ENCODE measurements at places on chromosomes 2 and 18.

DNA sequence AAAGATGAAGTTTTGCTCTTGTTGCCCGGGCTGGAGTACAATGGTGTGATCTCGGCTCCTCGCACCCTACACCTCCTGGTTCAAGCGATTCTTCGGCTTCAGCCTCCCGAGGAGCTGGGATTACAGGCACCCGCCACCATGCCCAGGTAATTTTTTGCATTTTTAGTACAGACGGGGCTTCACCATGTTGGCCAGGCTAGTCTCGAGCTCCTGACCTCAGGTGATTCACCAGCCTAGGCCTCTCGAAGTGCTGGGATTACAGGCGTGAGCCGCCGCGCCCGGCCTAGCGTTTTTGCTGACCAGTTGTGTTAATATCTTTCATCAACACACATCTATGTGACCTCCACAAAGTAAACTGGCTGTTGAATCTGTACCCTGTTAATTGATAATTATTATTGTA, 49.4 kb upstream of the KLHL14 start:
- H3K4me1 ChIP-seq, result no peaks in the 10 kb centered on the region
- no peak overlapping the region for H3K27ac ChIP-seq
- H3K36me3 ChIP-seq, result no peaks in the 10 kb centered on the region
- DNase-seq, result no peak
- no peaks in the 10 kb centered on the region for H3K27me3 ChIP-seq

DNA sequence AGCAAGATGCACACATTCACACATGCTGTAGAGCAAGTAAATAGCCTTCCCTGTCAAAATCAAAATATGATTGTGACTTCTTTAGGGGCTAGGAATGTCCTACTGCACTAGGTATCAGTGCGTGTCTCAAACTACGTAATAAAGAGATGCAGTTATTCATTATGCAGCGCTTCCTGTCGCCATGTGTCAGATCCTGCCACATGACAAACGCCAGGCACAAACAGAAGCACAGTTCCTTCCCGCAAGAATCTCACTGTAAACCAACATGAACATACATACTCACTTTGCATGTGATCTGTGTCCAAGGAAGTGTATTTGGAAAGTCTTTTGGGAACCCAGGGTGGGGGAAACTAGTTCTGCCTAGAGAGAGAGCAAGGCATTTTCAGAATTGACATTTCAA, 599.9 kb downstream of the RNF144A start:
- no peaks in the 10 kb centered on the region for H3K27me3 ChIP-seq
- no peak overlapping the region for H3K27ac ChIP-seq
- H3K36me3 ChIP-seq, result no peaks in the 10 kb centered on the region
- no peak overlapping the region for H3K4me3 ChIP-seq
- no peaks in the 10 kb centered on the region for H3K4me1 ChIP-seq

DNA sequence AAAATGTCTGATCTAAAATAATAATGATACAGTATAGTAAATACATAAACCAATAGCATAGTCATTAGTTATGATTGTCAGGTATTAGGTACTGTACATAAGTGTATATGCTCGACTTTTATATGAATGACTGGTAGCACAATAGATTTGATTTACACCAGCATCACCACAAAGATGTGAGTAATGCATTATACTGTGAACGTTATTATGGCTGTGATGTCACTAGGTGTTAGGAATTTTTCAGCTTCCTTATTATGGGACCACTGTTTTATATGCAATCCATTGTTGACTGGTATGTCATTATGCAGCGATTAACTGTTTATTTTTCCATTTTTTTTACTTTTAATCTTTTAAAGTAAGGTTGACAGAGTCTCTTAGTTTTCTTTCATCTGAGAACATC, 23.7 kb downstream of the ATP9B start:
- no peak overlapping the region for H3K4me3 ChIP-seq
- peaks cover 8% of the 10 kb centered on the region for H3K36me3 ChIP-seq
- no peak for DNase-seq
- H3K4me1 ChIP-seq, result no peaks in the 10 kb centered on the region
- H3K27me3 ChIP-seq, result no peaks in the 10 kb centered on the region

GRCh38 chr18:35106013-35106844, 65.0 kb downstream of the MAPRE2 start:
- no peak for DNase-seq
- H3K36me3 ChIP-seq, result peaks cover 11% of the 10 kb centered on the region
- no peak overlapping the region for H3K27ac ChIP-seq

DNA sequence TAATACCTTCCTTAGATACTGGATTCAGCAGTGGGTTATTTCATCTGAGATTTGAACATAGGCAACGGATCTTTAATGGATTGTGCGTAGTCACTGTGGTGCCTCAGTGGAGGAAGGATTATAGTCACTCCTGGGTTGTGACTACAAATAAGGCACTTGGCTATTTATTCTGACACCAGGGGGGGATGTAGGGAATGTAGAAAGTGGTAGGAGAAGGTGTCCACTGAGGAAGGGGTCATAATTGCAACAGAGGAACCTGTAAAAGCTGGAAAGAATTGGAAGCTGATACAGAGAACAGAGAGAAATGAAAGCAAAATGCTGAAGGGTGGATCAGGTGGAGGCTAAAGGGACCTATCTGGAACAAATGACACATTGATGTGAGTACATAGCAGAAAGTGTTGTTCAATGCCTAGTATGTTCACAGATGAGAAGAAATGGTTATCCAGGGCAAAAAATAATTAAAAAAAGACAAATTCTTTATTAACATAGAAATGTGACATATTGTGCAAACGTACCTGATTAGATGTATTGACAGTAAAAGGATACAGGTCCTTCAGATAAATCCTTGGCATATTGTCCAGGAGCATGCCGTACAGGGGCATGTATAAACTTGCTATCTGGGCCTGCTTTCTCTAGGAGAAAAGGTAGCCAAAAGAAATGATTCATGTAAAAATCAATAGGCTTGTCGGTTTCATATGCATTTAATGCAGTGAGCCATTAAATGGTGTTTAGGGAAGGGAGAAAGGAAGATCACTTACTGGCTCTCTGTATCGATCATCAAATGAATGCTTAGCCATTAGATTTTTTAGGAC, 91.2 kb upstream of the CCDC195 start:
- H3K36me3 ChIP-seq, result peaks cover 60% of the 10 kb centered on the region
- H3K4me3 ChIP-seq, result no peak overlapping the region
- H3K27me3 ChIP-seq, result no peaks in the 10 kb centered on the region
- no peak overlapping the region for H3K27ac ChIP-seq

- no peak overlapping the region for H3K4me3 ChIP-seq
- H3K4me1 ChIP-seq, result no peaks in the 10 kb centered on the region
- no peak overlapping the region for H3K27ac ChIP-seq
- no peak for DNase-seq
Measured at GRCh38 chr2:44470151-44470550, 108.4 kb downstream of the CAMKMT start.

GRCh38 chr18:43642727-43643330, 365.5 kb upstream of the SYT4 start:
- H3K27ac ChIP-seq, result no peak overlapping the region
- no peaks in the 10 kb centered on the region for H3K4me1 ChIP-seq
- no peak overlapping the region for H3K4me3 ChIP-seq
- no peak for DNase-seq
- H3K27me3 ChIP-seq, result no peaks in the 10 kb centered on the region

DNA sequence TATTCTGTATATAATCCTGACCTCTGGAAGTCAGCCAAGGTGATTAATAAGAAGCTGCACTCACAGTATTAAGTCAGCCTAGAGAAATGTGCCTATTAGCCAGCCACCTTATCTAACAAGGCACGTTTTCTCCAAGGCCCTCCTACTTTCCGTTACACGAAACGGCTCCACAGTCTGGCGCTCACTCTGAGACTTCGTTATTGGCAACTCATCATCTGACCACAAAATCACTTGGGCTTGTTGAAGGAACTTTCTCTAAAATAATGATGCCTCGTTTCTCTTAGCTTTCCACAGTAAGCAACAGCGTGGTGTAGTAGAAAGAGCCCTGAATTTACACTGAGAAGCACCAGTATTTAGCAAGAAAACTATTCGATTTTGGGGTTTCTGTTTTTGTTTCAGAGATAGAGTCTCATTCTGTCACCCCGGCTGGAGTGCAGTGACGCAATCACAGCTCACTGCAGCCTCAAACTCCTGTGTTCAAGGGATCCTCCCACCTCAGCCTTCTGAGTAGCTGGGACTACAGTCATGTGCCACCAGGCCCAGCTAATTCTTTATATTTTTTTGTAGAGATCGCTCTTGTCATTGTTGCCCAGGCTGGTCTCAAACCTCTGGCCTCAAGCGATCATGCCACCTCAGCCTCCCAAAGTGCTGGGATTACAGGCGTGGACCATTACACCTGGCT, 53.6 kb upstream of the SLC14A1 start:
- DNase-seq, result peak; percentile 30
- H3K4me3 ChIP-seq, result no peak overlapping the region
- H3K36me3 ChIP-seq, result no peaks in the 10 kb centered on the region
- peaks cover 26% of the 10 kb centered on the region for H3K4me1 ChIP-seq
- H3K27ac ChIP-seq, result peak overlapping the region; percentile 44

GRCh38 chr2:211204456-211204855, 648.1 kb downstream of the CPS1 start:
- no peak overlapping the region for H3K4me3 ChIP-seq
- H3K27ac ChIP-seq, result no peak overlapping the region
- no peaks in the 10 kb centered on the region for H3K4me1 ChIP-seq
- no peak for DNase-seq

GRCh38 chr2:237074211-237074993, 11.3 kb upstream of the COPS8 start:
- no peaks in the 10 kb centered on the region for H3K4me1 ChIP-seq
- H3K27me3 ChIP-seq, result no peaks in the 10 kb centered on the region
- DNase-seq, result no peak
- H3K4me3 ChIP-seq, result no peak overlapping the region
- no peaks in the 10 kb centered on the region for H3K36me3 ChIP-seq

GRCh38 chr18:55318951-55319441, 269.0 kb downstream of the TCF4 start:
- H3K4me3 ChIP-seq, result no peak overlapping the region
- H3K27ac ChIP-seq, result no peak overlapping the region
- no peaks in the 10 kb centered on the region for H3K36me3 ChIP-seq

DNA sequence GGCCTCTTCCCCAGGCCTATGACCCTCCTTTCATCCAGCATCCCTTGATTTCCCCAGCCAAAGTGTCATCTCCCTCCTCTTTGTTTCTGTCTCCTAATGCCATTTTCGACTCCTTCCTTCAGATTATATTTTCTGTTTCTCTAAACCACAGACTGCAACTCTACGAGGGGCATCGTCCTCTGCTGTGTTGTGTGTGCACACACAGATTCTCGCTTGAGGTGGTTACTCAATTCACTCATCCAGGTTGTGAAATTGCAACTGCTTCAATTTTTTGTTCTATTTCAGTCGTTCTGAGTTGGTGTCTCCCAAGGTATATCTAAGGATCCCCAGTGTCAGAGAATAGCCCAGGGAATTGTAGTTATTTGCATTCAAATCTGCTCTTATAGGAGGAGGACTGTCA, 113.5 kb upstream of the NDUFV2 start:
- H3K36me3 ChIP-seq, result no peaks in the 10 kb centered on the region
- no peaks in the 10 kb centered on the region for H3K4me1 ChIP-seq

DNA sequence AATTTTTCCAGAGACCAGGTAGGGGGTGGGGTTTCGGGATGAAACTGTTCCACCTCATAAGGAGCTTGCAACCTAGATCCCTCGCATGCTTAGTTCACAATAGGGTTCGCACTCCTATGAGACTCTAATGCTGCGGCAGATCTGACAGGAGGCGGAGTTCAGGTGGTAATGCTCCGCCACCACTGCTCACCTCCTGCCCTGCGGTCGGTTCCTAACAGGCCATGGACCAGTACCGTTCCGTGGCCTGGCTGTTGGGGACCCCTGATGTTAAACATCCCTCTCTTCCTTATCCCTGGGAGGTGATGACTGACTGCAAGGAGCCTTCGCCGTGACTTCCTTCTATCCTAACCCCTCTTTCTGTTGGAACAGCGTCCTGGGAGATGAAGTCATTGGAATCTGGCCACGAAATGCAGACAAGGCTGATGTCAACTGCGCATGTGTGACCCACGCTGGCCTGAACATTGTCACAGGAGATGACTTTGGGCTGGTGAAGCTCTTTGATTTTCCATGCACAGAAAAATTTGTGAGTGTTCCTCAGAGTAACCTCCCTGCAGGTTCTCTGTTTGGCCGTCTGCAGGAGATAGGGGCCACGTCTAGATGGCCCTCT, 82.4 kb downstream of the RTN4 start:
- H3K27ac ChIP-seq, result no peak overlapping the region
- H3K27me3 ChIP-seq, result no peaks in the 10 kb centered on the region
- H3K4me1 ChIP-seq, result peaks cover 25% of the 10 kb centered on the region
- no peak for DNase-seq
- peaks cover 13% of the 10 kb centered on the region for H3K36me3 ChIP-seq

- H3K36me3 ChIP-seq, result no peaks in the 10 kb centered on the region
- no peaks in the 10 kb centered on the region for H3K4me1 ChIP-seq
- no peak overlapping the region for H3K27ac ChIP-seq
- no peak for DNase-seq
- H3K27me3 ChIP-seq, result no peaks in the 10 kb centered on the region
- H3K4me3 ChIP-seq, result no peak overlapping the region
Measured at GRCh38 chr18:63844254-63844653, 43.3 kb upstream of the SERPINB2 start.

DNA sequence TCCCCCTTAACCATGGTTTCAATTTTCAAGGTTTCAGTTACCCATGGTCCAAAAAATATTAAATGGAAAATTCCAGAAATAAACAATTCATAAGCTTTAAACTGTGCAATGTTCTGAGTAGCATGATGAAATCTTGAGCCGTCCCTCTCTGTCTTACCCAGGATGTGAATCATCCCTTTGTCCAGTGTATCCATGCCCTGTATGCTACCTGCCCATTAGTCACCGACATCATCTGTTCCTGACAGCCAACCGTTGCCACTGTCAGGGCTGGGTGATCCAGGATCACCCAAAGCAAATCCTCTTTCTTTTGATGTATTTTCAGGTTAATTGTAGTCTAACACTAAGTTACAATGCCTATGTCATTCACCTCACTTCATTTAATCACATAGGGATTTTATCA, 15.7 kb upstream of the OLA1 start:
- no peaks in the 10 kb centered on the region for H3K36me3 ChIP-seq
- no peak for DNase-seq
- H3K4me1 ChIP-seq, result no peaks in the 10 kb centered on the region
- no peaks in the 10 kb centered on the region for H3K27me3 ChIP-seq

DNA sequence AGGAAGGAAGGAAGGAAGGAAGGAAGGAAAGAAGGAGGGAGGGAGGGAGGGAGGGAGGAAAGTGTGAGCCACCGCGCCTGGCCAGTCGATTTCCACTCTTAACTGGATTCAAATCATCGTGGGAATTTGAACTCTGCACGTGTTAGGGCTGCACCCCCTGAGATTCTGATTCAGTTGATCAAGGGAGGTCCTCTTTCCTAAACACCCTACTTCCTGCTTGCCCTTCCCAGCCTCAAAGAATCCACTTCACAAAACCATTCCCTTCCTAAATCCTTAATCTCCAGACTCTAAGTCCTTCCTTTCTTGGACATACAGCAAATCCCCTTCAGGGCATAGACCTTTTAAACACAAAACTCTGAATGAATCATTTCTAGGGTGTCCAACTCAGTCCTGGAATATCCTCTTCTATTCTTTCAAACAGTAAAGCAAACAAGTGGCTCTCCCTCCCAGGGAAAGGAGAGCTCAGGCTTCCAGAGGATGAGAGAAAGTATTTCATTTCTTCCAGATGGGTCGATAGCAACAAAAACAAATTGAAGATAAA, 68.2 kb upstream of the MBOAT2 start:
- no peak for DNase-seq
- no peak overlapping the region for H3K4me3 ChIP-seq
- no peaks in the 10 kb centered on the region for H3K36me3 ChIP-seq
- H3K27ac ChIP-seq, result no peak overlapping the region

GRCh38 chr2:139454251-139454650, 674.1 kb upstream of the NXPH2 start:
- H3K4me1 ChIP-seq, result no peaks in the 10 kb centered on the region
- H3K27ac ChIP-seq, result no peak overlapping the region
- no peaks in the 10 kb centered on the region for H3K27me3 ChIP-seq
- no peaks in the 10 kb centered on the region for H3K36me3 ChIP-seq

Measured in effector memory CD4-positive, alpha-beta T cell (primary cell).